ENCODE measurements at places on chromosomes 3 and 15. TPM values are rescaled to one million over a fixed set of nuclear protein-coding genes. Genes with fewer than 3 reads are reported as not detected.

The CYP1A2 gene
- total RNA-seq = not detected

The KCNH8 gene
- not detected for total RNA-seq

The DPPA2 gene
- not detected for total RNA-seq

The TMED3 gene
- 189 TPM for total RNA-seq

The ARNT2 gene
- 13.2 TPM for total RNA-seq

The FBXO40 gene
- not detected for total RNA-seq

The TMEM43 gene
- 103 TPM for total RNA-seq

The CCR8 gene
- total RNA-seq = not detected

The WDR49 gene
- not detected for total RNA-seq

The FAM219B gene
- total RNA-seq = 40.8 TPM

The GABRR3 gene
- total RNA-seq = not detected

The BTLA gene
- total RNA-seq = not detected

The ARPIN gene
- 11.4 TPM for total RNA-seq

The CHL1 gene
- not detected for total RNA-seq

Measured in A549 treated with ZK216348 at 1 μM for 4 hours (cell line).